ENCODE measurements at places on chromosomes 16 and 17.

- peak; percentile 51 for DNase-seq
Observed at GRCh38 chr17:17849845-17850373, 13.1 kb upstream of the SREBF1 start.

DNA sequence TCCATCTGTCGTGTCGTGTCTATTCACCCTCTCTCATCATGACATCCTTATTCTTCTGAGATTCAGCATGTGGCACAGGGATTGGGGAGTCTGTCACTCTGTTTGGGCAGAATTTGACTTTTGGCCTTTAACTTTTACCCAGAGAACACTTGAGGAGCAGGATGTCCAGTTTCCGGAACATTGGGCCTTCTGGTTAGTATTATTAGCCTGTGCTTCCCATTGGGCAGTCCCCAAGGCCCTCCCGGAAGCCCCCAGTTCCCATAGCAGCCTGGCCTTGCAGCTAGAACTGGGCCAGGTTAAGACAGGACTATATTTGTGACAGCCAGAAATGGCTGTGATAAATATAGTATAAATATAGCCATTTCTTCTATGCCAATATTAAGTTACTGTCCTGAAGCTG, 9.6 kb downstream of the SCN4A start:
- no peak for DNase-seq

DNA sequence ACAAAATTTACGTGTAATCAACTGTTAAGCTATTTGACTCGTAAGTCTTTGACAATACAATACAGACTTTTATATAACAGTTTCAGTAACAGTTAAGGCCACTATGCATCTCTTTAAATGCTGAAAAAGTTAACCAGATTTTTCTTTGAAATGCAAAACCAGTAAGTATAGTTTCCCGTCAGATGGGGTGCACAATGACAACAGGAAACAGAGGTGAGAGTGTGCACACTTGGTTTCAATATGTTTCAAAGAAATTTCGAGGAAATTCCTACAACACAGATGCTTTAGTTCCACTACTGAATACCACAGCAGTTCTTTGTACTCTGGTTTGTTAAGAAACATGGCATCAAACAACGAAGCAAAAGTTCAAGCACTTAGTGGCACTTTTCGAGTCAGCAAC, 48.4 kb downstream of the RNF157 start:
- no peak for DNase-seq

- DNase-seq, result no peak
Observed at GRCh38 chr17:47213540-47213939, 4.4 kb downstream of the MYL4 start.

DNA sequence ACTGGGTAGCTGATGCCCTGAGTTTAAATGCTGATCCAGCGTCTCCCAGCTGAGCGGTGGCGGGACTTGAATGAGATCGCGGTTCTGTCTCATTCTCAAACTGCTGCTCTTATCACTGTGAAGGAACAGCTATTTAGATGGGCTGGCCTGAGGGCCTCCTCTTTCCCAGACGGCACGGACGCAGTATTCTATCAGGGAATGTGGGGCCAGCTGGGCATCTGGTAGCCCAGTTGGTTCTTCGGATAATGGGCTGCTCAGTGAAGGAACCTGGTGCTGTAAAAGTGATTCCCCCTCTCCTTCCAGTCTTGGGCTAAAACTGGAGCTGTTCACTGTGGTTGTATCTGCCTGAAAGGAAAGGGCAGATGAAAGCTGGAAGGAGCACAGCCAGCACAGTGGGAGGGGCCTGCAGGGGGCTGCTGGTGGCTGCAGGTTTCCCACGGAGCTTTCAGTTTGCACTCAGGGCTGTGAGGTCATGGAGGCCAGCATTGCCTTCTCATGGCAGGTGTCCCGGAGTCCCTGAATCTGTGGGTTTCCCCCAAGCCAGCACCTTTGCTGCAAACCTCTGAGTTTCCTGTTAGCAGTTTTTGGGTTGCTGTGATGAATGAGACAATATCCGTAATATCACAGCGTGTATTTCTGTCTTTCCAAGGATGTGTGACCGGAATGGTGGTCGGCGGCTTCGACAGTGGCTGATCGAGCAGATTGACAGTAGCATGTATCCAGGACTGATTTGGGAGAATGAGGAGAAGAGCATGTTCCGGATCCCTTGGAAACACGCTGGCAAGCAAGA, 3.6 kb downstream of the IRF8 start:
- DNase-seq, result no peak

DNA sequence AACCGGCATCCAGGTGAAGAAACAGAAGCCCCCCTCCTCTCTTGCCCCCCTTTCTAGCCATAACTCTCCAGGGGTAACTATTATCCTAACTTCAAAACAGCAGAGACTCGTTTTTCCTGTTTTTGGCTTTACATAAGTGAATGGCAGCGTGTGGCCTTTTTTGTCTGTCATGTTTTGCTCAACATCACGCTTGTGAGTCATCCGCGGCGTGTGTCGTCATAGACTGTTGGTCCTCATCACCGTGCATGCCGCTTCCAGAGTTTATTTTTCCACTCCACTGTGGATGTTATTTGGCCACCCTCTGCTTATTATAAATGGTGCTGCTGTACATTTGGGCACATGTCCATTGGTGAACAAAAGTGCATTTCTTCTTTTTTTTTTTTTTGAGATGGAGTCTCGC, 52.6 kb downstream of the ERN1 start:
- no peak for DNase-seq

DNA sequence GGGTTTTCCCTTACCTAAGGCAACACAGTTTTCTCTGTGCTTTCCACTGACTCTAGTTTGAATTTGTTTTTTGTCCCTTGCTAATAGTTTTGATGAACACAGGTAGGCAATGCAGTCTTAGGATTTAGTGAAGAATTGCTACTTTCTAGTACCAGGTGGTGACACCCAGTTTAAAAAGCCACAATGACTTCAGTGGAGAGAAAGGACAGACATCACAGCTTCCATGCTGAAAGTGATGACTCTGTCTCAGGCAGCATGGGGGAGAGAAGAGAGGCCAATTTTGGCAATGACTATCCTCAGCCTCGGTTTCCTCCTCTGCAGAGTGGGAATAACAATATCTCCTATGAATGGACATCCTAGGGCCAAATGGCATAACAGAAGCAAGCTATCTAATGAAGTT, 118.8 kb downstream of the AXIN2 start:
- DNase-seq, result no peak

DNA sequence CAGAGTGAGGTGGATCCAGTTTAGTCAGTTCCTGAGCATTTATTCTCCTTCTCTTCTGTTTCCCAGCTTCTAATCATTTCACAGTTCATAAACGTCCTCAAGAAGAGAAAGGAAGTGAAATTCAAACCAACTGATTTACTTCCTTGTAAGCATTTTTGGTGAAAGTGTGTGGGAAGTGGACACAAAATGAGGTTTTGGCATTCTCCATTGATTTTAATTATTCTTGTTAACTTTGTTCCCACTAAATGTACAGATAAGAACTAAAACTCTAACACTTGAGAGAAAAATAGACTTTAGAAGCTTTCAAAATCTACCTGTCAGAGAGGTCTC, 42.7 kb upstream of the CORO6 start:
- no peak for DNase-seq

DNA sequence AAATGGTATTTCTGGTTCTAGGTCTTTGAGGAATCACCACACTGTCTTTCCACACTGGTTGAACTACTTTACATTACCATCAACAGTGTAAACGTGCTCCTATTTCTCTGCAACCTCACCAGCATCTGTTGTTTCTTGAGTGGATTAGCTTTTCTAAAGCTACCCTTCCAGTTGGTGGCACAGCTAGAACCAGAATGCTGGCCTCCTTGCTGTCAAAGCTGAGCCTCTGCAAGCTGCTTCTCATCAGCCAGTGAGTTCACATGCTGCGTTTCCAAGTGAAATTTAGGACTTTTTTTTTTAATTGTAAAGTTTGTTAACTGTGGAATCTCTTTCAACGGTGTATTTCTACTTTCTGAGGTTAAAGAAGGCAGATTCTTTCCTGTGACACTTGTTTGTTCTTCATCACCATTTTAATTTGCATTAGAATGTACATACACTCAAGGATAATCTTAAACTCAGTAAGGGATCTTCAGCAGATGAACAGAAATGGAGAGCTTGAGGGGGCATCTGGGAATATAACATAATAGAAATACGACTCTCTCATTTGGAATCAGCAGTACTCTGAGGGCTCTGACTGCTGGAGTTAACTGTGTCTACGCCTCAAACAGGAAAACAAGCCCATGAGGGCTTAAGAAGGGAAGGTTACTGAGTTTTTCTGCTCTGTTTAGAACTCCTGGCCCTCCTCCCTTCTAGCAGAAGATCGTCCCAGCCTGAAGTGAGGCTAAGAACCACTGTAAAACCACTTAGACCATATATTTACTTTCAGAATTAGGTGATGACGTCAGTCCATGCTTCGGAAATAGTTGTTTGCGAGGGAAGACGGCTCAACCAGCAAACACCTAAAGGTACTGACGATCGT, 148.4 kb upstream of the FAM20A start:
- no peak for DNase-seq

GRCh38 chr17:57210224-57210553, 46.1 kb upstream of the MSI2 start:
- no peak for DNase-seq

DNA sequence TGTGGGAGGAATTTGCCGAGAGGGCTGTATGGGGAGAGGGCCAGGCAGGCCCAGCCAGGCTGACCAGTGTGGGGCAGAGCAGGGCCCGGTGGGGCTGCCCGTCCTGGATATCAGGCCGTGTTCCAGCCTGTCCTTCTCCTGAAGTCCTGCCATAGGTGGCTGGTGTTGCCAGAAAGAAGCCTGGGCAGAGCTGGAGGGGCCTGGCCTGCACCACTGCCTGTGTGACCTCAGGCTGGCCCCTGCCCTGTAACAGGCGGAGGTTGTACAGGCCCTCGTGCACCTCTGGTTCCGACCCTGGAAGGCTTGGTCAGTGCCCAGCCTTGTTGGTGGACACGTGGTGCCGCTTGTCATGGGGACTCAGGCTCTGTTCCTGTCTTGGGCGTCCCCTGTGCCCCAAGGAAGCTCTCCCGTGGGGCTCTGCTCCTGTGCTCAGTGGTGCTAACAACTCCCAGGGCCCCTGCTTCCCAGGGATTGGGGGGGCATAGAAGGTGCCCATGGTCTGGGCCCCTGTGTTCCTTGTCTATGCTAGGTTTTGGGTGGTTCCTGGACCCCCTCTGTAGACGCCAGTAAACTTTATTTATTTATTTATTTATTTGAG, 33.3 kb downstream of the ADCY7 start:
- DNase-seq, result no peak

GRCh38 chr17:76714822-76715495, 4.2 kb upstream of the MXRA7 start:
- peak; percentile 75 for DNase-seq

DNA sequence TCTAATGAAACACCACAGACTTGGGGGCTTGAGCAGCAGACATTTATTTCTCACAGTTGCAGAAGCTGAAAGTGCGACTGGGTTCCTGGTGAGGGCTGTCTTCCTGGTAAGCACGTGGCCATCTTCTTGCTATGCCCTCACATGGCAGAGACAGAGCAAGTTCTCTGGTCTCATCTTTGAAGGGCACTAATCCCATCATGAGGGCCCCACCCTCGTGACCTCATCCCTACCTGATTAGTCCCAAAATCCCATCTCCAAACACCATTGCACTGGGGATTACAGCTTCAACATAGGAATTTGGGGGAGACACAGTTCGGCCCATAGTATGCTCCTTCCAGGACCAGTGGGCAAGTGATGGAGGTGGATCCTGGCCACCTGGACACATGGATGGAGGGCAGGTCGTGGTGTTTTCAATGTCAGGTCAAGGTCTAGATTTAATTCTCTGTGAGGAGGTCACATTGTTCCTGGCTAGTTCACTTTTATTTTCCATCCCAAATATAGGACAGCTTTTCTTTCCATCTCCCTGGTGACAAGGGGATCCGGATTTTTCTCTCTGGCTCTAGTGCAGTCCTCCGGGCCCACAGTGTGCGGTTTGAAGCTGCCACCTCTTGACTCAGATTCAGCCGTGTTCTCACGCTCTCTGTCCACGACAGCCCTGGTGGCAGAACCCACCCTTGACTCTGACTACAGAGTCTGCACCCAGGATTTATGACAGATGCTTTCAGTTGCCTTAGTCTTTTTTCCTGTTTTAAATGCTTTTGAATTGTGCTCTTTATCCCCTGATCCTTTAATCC, 160.5 kb upstream of the NOL11 start:
- DNase-seq, result no peak

- DNase-seq, result no peak
Observed at GRCh38 chr16:80580109-80580832, 39.5 kb downstream of the DYNLRB2 start.

GRCh38 chr16:85888405-85889331, 10.3 kb upstream of the IRF8 start:
- DNase-seq, result no peak

- peak; percentile 31 for DNase-seq
Observed at GRCh38 chr17:72219137-72219823, 98.5 kb downstream of the SOX9 start.

GRCh38 chr16:88920618-88921590, 54.4 kb upstream of the PABPN1L start:
- DNase-seq, result peak; percentile 88

DNA sequence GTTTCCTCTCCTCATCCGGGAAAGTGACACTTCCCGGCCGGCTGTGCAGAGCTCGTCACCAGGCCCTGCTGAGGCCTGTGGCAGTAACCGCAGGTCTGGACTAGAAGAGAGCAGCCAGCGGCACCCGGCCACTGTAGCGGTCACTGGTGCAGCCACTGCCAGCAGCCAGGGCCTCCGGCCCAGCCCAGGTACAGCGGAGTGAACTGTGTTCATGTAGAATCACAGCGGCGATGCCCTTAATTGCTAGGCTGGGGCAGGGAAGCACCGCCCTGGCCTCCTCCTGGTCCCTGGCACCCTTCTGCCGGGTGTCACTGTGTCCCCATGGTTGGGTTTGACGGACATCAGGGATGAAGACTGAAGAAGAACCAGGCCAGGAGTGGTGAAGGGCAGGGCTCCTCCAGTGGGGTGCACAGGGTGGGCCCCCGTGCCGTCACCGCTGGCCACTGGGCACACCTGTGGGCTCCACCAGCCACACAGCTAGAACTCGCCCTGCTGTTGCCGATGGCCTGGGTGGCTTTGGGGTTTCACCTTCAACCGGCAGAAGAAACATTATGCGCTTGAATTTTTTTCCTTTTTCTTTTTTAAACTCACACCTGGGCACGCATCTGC, 165.2 kb upstream of the CHMP6 start:
- DNase-seq, result no peak

GRCh38 chr16:49875806-49876715, 20.1 kb upstream of the ZNF423 start:
- peak; percentile 63 for DNase-seq

- no peak for DNase-seq
Observed at GRCh38 chr17:79147746-79148506, 73.3 kb downstream of the ENGASE start.

- DNase-seq, result no peak
Observed at GRCh38 chr16:87276091-87276701, 41.0 kb downstream of the C16orf95 start.

DNA sequence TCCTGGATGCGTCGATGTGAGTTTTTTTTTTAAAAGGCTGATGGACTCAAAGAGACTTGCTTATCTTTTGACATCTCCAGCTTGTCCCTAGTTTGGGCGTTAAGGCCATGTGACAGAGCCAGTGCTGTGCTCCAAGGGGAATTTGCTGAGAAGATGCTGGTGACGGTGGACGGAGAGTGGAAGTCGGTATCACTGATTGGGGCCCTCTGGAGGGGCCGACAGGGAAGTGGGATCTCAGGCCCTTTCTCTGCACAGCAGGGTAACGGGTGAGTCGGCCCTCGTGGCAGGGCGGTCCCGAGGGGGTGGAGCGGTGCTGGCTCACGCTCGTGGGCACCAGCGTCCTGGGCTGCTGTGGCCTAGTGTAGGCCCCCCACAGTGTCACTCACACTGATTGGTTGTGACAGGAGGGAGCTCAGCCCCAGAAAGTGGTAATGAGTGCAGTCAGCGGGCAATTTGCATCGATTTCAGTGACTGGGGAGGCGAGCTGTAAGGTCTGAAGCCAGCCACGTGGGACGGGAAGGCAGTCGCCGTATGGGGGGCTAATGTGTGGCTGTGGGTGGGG, 91.3 kb downstream of the TBC1D16 start:
- no peak for DNase-seq
